ENCODE measurements at places on chromosomes 11 and 22.

DNA sequence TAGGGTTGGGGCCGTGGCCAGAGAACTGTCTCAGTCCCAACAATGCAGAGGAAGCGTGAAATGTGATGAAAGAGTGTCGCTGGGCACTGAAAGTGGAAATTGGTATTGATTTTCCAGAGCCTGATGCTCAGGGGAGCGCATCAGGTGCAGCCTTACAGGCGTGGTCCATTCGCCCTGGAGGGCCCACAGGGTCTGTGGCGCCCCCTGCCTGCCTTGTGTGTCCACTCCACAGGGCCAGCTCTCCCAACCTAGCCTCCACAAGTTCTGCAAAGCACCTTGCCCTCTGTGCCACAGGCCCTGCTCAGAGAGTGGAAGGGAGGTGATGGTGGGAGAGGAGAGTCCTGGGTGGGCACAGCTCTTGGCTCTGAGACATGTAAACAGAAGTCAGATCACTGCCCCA is 54.9 kb upstream of the LMO1 start:
- DNase-seq: no peak

DNA sequence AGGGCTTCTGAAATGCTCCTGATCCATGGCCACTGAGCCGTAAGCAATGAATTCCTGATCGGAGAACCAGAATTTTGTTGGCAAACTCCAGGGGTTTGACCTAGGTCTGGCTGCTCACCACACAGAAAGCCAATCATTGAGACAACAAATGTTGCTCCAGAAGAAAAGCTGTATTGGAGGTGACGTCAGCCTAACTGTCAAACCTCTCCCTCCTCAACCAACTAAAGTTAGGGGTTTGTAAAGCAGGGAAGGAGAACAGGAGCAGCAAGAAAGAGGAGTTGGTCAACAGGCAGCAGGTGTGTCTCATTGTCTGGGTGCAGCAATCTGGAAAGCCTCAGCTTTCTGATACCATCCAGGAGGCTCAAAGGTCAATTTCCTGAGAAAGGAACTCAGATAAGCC is 133.7 kb upstream of the SEZ6L start:
- DNase-seq: no peak

- no peak for DNase-seq
Measured at GRCh38 chr11:27158456-27159334, 118.1 kb downstream of the BBOX1 start.

GRCh38 chr11:125373426-125374391 is 122.4 kb downstream of the FEZ1 start:
- no peak for DNase-seq

All from CD4-positive, alpha-beta T cell treated with Interleukin-17A for 4 hours (primary cell).